Putamen (tissue), 1 donor: ENCODE measurements at places on chromosomes 4 and X.

DNA sequence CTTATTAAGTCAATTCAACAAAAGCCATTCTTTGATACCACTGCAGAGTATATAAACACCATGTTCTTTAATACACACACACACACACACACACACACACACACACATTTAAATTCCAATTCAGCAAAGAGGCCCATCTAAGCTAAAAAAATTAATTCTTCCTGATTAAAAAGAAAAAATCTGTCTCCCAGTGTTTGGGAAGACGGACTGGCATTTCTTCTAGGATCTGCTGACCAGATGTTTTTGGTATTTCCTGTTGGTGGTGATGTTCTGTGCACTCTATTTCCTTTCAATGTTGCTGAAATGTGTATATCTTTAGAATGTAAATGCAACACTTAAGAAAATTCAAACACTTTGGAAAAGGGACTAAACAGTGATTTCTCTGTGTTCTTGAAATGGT lies 243.8 kb downstream of the THOC2 start:
- DNase-seq = no peak

- no peak for DNase-seq
Observed at GRCh38 chrX:3699821-3700381, 13.5 kb downstream of the PRKX start.

DNA sequence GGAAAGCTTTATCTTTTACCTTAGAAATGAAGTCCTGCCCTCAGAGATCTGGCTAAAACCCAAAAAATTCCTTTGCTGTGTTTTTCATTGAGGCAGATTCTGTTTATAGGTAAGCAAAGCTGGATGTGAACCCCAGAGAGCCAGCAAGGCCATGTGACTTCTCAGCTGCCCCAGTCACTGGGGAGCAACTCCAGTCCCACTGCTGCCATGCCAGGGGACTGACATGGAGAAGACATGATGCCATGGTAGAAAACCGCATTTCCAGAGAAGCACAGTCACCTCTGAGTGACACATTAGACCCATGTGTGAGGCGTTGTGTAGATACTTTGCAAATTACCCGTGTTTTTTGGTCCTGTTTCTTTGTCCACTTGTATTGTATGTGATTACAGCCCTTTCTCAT lies 45.4 kb downstream of the PTTG2 start:
- DNase-seq = no peak

- peak; percentile 42 for DNase-seq
Observed at GRCh38 chr4:38805530-38806145, 1.0 kb upstream of the TLR1 start.

GRCh38 chr4:24076811-24077210 lies 187.0 kb upstream of the PPARGC1A start:
- no peak for DNase-seq

- DNase-seq = no peak
Observed at GRCh38 chrX:34491126-34491525, 166.0 kb downstream of the TMEM47 start.

- no peak for DNase-seq
Observed at GRCh38 chrX:10685923-10686595, 65.7 kb upstream of the MID1 start.

GRCh38 chrX:17818726-17819125 lies 42.4 kb downstream of the RAI2 start:
- no peak for DNase-seq

DNA sequence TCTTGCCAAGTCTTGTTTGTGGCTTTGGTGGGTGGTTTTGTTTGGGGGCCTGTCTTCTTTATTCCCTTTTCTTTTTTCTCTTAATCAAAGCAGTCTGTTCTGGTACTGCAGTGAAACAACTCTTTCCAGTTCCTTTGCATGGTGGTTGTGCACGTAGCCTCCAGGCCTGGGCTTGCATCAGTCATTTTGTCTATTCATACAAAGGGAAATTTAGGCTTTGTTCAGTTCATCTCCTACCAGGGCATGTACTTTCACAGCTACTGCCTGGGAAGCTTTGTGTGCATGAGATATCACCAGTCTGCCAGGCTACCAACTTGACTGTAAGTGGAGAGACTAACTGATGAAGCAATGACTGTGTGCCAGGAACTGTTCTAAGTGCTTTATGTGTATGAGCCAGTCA lies 8.5 kb downstream of the TRIM2 start:
- no peak for DNase-seq

DNA sequence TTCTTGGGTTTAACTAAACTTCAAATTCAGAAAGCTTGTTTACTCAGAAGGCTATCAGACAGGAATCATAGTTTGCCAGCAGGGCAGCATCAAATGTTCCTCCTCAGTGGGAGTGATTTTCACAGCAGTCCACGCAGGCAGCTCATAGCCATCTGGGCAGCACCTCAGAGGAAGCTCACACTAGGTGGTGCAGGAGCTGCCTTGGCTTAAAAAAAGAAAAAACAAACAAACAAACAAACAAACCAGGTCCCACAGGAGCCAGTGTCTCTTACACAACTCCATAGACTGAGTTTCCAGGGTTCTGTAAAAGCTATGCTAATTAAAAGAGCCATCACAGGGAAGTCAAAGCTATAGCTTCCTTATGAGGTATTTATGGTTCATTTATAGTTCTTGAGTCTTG lies 10.5 kb upstream of the KLHL5 start:
- no peak for DNase-seq

GRCh38 chrX:14497184-14497666 lies 32.1 kb upstream of the GLRA2 start:
- no peak for DNase-seq

DNA sequence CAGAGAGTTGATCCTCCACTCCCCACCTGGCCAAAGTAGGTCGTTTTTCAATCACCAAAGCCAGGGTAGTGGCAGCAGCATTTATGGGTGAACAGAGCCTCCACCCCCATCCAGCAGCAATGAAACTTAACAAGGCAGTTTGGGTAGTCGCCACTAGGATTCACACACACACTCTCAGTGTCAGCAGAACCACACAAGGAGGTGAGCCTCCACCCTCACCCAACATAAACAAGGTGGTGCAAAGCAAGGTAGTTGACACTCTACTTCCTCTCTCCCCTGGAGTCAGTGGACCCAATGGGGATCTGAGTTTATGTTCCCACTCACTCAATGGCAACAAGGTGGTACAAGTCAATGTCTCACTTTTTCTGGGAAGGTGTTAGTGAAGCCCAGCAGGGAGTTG lies 50.4 kb upstream of the CCDC149 start:
- no peak for DNase-seq
